ENCODE measurements at places on chromosomes 6 and 20.

- no peak for DNase-seq
Observed at GRCh38 chr6:166496460-166496859, 90.0 kb downstream of the RAMACL start.

GRCh38 chr6:92701425-92702096, 717.8 kb downstream of the EPHA7 start:
- DNase-seq, result no peak

- DNase-seq, result no peak
Observed at GRCh38 chr20:40441771-40442170, 247.3 kb downstream of the MAFB start.

- DNase-seq, result no peak
Observed at GRCh38 chr6:12436224-12436623, 146.1 kb downstream of the EDN1 start.

GRCh38 chr20:32680544-32681174, 6.9 kb upstream of the C20orf203 start:
- DNase-seq, result no peak

- peak; percentile 13 for DNase-seq
Observed at GRCh38 chr20:64103871-64104666, 3.3 kb downstream of the NPBWR2 start.

GRCh38 chr6:168447282-168447681, 6.3 kb downstream of the SMOC2 start:
- no peak for DNase-seq

DNA sequence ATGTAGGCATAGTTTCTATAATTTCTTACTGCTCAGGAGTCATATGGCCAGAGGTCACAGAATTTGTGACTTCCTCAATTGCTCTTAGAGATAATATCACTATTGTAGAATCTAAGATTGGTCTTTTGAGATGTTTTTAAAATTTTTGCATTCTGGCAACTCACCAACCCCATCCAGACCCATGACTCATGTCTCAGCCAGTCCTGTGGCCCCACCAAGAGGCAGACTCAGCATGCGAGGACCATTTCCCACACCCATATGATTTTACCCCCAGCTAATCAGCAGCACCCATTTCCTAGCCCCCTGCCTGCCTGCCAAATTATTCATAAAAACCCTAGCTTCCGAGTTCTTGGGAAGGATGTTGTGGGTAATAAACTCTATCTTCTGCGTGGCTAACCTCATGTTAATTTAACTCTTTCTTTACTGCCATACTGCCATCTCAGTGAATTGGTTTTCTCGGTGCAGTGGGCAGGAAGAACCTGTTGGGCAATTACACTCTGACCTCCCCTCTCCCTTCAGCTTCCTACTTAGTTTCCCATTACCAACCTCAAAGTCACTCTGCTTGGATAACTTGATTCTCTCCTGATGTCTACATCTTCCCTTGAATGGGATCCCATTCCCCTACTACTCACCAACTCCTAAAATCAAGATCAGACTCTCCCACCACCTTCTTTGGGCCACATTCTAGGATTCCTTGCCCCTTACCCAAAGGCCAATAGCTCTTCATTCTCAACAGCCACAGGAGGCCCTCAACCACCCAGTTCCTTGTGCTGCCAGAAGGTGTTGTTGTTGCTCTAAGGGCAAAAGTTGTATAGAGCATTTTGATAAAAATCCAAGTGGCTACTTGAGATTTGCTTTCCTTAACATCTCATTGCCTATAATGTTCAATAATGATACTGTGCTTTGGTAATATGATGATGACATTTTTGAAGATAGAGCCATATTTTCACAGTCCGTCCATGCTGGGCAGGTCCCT, 16.2 kb upstream of the IYD start:
- no peak for DNase-seq

DNA sequence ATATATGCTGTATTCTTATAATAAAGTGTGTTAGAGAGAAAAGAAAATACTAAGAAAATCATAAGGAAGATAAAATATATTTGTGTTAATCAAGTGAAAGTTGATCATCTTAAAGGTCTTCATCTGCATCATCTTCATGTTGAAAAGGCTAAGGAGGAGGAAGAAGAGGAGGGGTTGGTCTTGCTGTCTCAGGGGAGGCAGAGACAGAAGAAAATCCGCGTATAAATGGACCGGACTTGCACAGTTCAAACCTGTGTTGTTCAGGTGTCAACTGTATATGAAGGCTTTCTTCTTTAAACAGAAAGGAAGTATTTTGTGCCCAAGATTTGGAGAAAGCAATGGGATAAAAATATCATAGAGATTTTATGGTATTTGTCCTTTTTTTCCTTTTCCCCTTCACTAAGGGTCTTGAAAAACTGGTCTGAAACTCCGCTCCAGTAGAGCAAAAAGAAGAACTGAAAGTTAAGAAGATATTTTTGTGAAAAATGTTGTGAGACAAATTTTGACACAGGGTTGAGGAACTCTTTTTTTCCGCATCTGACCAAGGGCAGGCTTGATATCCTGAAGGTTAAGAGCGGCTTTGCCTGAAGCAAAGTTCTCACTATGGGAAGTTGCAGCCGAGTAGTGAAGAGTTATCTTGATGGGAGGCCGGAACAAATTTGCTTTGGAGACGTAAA, 350.7 kb downstream of the LAMA2 start:
- DNase-seq, result no peak

DNA sequence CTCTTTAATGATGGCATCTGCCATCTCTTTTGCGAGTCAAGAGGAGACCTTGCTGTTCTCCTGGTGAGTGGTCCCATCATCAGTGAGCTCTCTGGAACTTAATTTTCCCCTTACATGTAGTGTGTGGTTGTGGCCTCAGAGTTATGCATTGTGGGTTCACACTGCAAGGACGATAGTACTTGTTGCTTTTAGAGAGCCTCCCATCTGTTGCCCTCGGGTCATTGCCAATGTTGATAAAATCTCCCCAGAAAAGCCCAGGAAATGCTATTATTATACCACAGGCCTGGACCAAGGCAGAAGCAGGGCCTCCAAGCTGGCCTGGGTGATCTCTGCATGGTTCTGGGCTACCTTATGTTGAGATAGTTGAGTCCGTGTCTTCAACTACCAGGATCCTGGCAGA, 241.6 kb downstream of the BMP7 start:
- no peak for DNase-seq

- DNase-seq, result no peak
Observed at GRCh38 chr20:52869276-52869675, 102.9 kb upstream of the TSHZ2 start.

GRCh38 chr20:60262967-60263603, 304.9 kb downstream of the CDH26 start:
- no peak for DNase-seq

- DNase-seq, result no peak
Observed at GRCh38 chr6:113662093-113662665, 195.0 kb upstream of the MARCKS start.

DNA sequence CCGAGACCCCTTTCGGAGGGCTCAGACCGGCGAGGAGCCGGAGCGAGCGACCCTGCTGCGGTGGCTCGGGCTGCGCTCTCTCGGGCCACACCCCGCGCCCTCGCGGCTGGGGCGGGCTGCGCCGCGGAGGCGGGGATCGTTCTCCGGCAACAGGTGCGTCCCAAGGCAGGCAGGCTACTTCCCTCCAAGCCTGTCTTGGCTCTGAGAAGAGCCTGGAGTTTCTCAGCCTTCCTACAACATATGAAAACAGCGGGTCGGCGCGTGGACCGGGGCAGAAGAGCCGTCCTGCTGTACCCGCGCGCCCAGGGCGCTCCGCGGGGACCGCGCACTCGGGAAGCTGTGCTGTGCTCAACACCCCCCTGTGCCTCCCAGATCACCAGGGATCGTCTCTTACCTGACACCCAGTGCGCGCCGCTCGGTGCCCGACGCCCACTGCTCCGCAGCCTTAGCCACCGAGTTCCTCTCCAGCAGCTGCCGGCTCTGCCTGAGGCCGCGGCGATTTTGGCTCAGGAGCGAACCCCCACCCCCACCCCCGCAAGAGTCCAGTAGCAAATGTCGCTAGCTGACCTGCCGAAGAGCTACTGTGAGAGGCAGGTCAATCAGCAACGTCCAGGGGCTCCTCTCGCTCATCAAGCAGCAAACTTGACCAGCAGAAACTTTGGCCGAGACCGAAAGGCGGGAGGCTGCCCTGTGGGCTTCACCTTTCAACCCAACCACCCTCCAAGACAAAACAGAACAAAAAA, 3.7 kb upstream of the OLIG3 start:
- DNase-seq, result no peak

DNA sequence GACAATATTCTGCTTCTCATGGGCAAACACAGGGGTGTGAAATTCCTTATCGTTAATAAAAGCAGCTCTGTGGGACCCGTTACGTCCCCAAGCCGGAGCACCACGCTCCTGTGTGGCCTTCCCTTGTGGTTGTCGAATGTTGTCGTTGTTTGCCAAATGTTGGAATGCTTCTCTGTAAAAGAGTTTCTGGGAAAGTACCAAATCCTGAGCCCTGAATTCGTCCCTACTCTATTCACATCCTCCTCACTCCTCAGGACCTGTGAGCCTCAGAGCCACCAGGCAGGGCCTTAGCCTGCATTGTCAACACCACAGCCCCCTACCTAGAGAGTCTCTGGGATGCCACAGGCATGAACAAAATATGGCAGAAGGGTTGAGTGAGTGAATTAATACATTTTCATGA, 64.0 kb downstream of the THBS2 start:
- DNase-seq, result no peak

DNA sequence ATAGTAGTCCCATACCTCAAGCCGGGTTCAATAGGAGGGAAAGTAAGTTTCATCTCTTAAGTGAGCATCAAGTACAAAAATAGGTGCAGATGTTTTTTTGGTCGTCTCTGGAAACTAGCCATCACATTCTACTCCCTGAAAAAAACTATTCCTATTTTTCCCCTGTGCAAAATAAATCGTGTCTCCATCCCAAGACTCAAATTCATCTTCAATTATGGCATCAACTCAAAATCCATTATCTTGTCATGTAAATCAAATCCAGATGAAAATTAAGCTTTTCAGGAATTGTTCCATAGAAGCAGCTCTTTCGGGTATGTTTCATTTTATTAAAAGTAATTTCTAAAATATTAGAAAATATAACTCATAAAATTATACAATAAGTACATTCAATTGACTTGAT, 1368.4 kb downstream of the GRIK2 start:
- DNase-seq, result no peak

DNA sequence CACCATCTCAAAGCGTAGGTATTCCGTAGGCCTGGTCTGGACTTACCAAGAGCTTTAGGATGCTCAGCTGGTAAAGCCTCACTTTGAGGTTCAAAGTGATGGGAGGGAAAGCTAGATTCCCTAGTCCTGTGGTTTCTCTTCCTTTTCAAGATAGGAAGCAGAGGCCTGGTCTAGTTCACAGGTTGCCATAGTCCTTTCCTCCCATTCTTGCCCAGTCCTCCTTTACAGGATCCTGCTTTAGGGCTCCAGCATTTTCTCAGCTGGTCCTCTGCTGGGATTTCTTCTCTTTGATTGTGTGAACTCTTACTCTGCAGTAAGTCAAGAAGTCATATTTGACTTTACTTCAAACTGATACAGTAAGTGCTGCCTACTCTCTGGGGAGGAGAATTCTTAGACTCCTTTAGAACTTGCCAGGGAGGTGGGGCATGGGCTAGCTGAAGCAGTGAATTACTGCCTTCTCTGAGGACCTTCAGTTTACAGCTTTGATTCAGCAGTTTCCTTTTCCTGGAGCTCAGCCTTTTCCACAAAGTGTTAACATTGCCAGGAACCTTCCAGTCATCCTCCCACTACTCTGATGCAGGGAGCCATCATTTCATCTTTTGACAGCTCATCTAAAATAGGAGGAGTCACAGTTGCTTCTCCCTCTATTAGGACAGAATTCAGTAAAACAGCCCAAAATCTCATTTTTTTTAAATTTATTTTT, 42.8 kb upstream of the PLCG1 start:
- DNase-seq, result no peak

GRCh38 chr6:68958327-68958726, 323.2 kb downstream of the ADGRB3 start:
- no peak for DNase-seq

DNA sequence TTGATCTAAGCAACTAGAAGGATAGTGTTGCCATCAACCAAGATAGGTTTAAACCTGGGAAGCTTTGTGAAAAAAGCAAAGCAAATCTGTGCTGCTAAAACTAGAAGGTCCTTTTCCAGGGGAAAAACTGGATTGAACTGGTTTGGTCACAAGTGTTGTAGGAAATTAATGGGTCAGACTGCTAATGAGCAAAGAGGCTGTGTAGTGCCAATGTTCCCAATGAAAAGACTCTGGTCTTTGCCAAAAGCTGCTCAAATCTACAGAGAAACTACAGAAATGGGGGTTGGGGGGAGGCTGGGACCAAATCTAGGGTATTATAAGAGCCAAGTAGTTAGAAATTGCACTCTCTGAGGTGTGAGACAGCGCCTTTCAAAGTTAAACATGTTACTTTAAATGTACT, 85.0 kb downstream of the PLCG1 start:
- no peak for DNase-seq

- no peak for DNase-seq
Observed at GRCh38 chr6:20223141-20223540, 10.9 kb upstream of the MBOAT1 start.

DNA sequence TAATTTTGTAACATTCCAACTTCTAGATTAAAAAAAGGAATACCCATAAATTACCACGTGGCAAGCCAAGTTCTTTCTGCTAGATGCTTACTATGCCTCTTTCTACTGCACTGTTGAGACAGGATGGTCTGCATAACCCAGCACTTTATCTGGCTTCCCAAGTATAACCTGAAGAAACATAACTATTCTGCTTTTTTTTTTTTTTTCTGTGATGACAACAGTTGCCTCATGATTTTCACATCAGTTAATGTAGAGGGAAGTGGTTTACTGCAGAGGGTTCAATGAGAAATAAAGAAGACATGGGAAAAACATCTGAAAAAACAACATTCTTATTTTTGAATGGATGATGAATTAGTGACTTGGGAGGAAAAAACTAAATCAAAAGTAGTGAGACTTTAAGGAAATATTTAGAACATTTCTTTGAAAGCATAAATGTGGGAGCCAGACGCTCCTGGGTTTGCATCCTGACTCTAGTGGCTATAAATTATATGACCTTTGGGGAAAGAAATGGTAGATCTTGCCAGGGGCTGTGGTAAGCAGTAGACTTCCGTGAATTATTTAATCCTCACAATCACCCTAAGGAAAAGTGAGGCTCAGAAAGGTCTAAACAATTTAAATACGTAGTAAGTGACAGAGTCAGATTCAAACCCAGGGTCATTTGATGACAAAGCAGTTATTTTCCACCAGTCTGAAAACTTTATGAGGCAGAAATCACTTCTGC, 230.7 kb downstream of the PHACTR1 start:
- no peak for DNase-seq

- DNase-seq, result no peak
Observed at GRCh38 chr6:165684333-165684732, 21.3 kb upstream of the PDE10A start.

DNA sequence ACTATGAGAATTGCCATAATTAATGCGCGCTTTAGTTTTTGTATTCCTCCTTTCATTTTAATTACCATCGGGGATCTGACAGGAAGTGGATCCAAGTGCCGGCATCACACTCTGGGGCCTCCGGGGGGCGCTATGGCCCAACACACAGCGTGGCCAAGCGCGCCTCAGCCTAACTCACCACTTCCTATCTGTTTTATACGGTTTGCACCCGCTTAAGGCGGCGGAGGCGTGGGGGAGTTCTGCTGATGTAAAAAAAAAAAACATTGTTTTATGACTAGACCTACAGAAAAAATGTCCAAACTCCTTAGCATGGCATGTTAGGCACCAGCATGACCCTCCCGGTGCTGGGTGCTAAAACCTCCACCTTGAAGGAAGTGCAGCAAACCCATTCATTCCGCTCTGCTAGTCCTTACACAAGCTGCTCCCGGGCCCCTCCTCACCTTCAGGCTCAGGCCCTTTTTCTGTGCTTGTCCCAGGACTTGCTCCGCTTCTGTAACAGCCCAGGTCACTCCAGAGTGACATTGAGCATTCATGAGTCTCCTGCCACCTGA, 4.5 kb upstream of the EBF4 start:
- DNase-seq, result peak; percentile 41
